ENCODE measurements at places on chromosomes 6 and 20.

- DNase-seq, result no peak
- no peak overlapping the region for H3K4me3 ChIP-seq
- H3K36me3 ChIP-seq, result peaks cover 4% of the 10 kb centered on the region
- peak overlapping the region; percentile 85 for H3K27ac ChIP-seq
- no peaks in the 10 kb centered on the region for H3K27me3 ChIP-seq
Measured at GRCh38 chr20:25226433-25227316, 21.2 kb upstream of the PYGB start.

DNA sequence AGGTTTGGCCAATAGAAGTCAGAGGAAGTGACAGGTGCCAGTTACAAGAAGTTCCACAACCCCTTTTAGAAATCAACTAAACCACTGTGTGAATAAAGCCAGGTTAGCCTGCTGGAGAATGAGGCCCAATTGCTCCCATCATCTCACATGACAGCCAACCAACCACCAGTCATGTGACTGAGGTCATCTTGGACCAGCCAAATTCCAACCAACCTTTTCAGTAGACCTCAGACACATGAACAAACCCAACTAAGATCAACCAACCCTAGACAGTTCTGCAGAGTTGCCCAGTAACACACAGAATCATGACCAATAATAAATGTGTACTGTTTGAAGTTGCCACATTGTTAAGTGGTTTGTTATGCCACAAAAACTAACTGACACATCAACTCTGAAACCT, 44.6 kb upstream of the GGTLC1 start:
- H3K27me3 ChIP-seq, result no peaks in the 10 kb centered on the region
- H3K36me3 ChIP-seq, result no peaks in the 10 kb centered on the region
- no peaks in the 10 kb centered on the region for H3K4me1 ChIP-seq
- no peak overlapping the region for H3K4me3 ChIP-seq

GRCh38 chr20:61798632-61799031, 267.0 kb downstream of the TAF4 start:
- no peak overlapping the region for H3K4me3 ChIP-seq
- H3K36me3 ChIP-seq, result no peaks in the 10 kb centered on the region
- DNase-seq, result no peak
- no peak overlapping the region for H3K27ac ChIP-seq
- H3K27me3 ChIP-seq, result no peaks in the 10 kb centered on the region

GRCh38 chr6:43683708-43684455, 3.7 kb downstream of the MRPS18A start:
- no peak overlapping the region for H3K27ac ChIP-seq
- H3K27me3 ChIP-seq, result no peaks in the 10 kb centered on the region
- peaks cover 11% of the 10 kb centered on the region for H3K4me1 ChIP-seq
- no peak overlapping the region for H3K4me3 ChIP-seq
- no peak for DNase-seq

- H3K36me3 ChIP-seq, result no peaks in the 10 kb centered on the region
- H3K27ac ChIP-seq, result no peak overlapping the region
Measured at GRCh38 chr20:57633945-57634491, 13.8 kb upstream of the ZBP1 start.

DNA sequence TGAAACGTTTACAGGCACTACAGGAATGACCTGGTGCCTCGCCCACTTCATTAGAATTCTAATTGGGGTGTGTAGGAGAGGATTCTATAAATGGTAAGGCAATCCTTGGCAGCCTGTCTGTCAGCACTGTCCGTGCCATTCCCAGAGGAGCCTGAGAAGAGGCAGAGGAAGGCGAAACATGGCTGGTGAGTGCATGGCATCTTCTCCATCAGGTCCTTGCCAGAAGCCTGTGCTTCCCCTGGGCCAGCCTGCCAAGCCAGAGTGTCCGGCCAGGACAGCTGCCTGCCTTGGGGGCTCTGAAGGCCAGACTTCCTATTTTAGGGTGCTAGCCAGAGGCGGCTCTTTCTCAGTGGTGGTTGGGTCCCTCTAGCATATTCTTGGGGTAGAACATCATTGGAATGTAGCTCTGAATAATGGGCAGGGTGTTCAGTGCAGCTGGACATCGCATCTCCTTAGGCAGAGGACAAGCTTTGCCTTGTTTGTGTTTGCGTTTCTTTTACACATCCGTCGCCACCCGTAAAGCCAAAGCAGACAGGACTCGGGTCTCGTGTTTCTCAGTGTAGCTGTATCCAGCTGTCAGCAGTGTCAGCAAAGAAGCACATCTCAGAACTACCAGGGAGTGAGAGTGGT, at the start of gene TGM3:
Gene TGM3, plus strand, starts transcription at position 116 of the 630 bp plus-strand sequence. Its CDS starts 63 bp downstream, at position 179.
- no peak for DNase-seq
- H3K27me3 ChIP-seq, result no peaks in the 10 kb centered on the region
- H3K4me3 ChIP-seq, result peak within 1 kb of the TSS; percentile 21
- H3K36me3 ChIP-seq, result no peaks in the 10 kb centered on the region
- peak within 1 kb of the TSS; percentile 79 for H3K27ac ChIP-seq

GRCh38 chr20:20065361-20065760, 13.0 kb downstream of the CFAP61 start:
- H3K36me3 ChIP-seq, result no peaks in the 10 kb centered on the region
- H3K4me3 ChIP-seq, result no peak overlapping the region
- no peak for DNase-seq
- H3K4me1 ChIP-seq, result no peaks in the 10 kb centered on the region
- no peak overlapping the region for H3K27ac ChIP-seq

- peaks cover 62% of the 10 kb centered on the region for H3K36me3 ChIP-seq
- no peak for DNase-seq
- H3K4me1 ChIP-seq, result peaks cover 11% of the 10 kb centered on the region
- peak overlapping the region; percentile 75 for H3K27ac ChIP-seq
Measured at GRCh38 chr20:49275636-49276035, 2.2 kb downstream of the ZNFX1 start.

GRCh38 chr20:10922506-10922905, 248.7 kb upstream of the JAG1 start:
- H3K27me3 ChIP-seq, result no peaks in the 10 kb centered on the region
- no peaks in the 10 kb centered on the region for H3K36me3 ChIP-seq
- H3K4me1 ChIP-seq, result peaks cover 8% of the 10 kb centered on the region
- H3K4me3 ChIP-seq, result no peak overlapping the region
- DNase-seq, result no peak

DNA sequence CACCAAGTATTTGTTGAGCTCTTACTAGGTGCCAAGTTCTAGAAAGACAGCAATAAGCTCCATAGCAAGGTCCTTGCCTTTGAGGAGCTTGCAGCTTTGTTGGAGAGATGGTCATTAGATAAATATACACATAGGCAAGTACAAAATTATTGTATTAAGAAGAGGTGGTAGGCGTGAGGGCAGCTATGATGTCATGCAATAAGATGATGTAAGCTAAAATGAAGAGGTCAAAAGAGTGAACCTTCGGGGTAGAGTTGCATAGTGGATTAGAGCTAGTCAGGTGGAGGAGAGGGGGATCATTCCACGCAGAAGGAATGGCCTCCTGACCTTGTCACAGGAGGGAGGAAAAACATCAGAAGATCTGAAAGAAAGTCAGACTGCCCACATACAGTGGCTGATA, 141.9 kb upstream of the PCSK2 start:
- H3K27me3 ChIP-seq, result no peaks in the 10 kb centered on the region
- DNase-seq, result no peak
- H3K4me3 ChIP-seq, result no peak overlapping the region

- H3K4me1 ChIP-seq, result no peaks in the 10 kb centered on the region
- H3K36me3 ChIP-seq, result no peaks in the 10 kb centered on the region
- H3K27me3 ChIP-seq, result no peaks in the 10 kb centered on the region
- H3K27ac ChIP-seq, result no peak overlapping the region
Measured at GRCh38 chr6:12132351-12133222, 120.5 kb downstream of the HIVEP1 start.

GRCh38 chr6:129865013-129865412, 3.9 kb upstream of the TMEM244 start:
- H3K27ac ChIP-seq, result no peak overlapping the region
- H3K4me3 ChIP-seq, result no peak overlapping the region
- no peak for DNase-seq
- H3K36me3 ChIP-seq, result no peaks in the 10 kb centered on the region

GRCh38 chr6:168746013-168746412, 305.0 kb downstream of the SMOC2 start:
- H3K36me3 ChIP-seq, result no peaks in the 10 kb centered on the region
- no peak overlapping the region for H3K27ac ChIP-seq
- no peak overlapping the region for H3K4me3 ChIP-seq
- DNase-seq, result no peak

GRCh38 chr6:159778131-159778530, 11.3 kb downstream of the TCP1 start:
- no peak overlapping the region for H3K4me3 ChIP-seq
- H3K27me3 ChIP-seq, result no peaks in the 10 kb centered on the region
- DNase-seq, result no peak
- no peaks in the 10 kb centered on the region for H3K4me1 ChIP-seq

GRCh38 chr20:43572891-43573290, 14.1 kb downstream of the SGK2 start:
- H3K4me1 ChIP-seq, result no peaks in the 10 kb centered on the region
- no peak overlapping the region for H3K4me3 ChIP-seq
- H3K27me3 ChIP-seq, result no peaks in the 10 kb centered on the region
- no peaks in the 10 kb centered on the region for H3K36me3 ChIP-seq
- H3K27ac ChIP-seq, result no peak overlapping the region

DNA sequence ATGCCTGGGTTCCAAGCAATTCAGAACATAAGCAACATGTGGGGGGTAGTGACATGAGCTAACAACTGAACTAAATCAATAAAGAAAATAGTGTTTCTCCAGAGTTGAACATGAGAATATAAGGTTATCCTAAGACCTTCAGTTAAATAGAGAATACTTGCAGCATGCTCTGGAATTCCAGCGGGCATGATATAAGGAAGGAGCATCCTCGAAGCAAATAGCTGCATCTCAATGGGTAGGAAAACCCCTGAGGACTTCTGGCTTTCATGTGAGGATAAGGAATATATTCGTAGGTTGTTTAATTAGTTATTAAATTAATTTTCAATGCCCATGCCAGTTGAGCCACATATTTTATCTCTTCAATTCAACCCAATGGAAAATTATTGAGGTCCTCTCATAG, 631.2 kb upstream of the EPHA7 start:
- H3K27ac ChIP-seq, result no peak overlapping the region
- H3K4me1 ChIP-seq, result no peaks in the 10 kb centered on the region
- no peak overlapping the region for H3K4me3 ChIP-seq
- no peaks in the 10 kb centered on the region for H3K36me3 ChIP-seq
- H3K27me3 ChIP-seq, result no peaks in the 10 kb centered on the region

GRCh38 chr6:123899745-123900144, 96.1 kb downstream of the NKAIN2 start:
- H3K4me1 ChIP-seq, result no peaks in the 10 kb centered on the region
- H3K27ac ChIP-seq, result no peak overlapping the region
- no peaks in the 10 kb centered on the region for H3K36me3 ChIP-seq
- no peak overlapping the region for H3K4me3 ChIP-seq

GRCh38 chr20:10131732-10132345, 86.8 kb upstream of the SNAP25 start:
- H3K27ac ChIP-seq, result no peak overlapping the region
- no peak for DNase-seq
- peaks cover 7% of the 10 kb centered on the region for H3K4me1 ChIP-seq
- H3K27me3 ChIP-seq, result no peaks in the 10 kb centered on the region
- H3K36me3 ChIP-seq, result no peaks in the 10 kb centered on the region
- H3K4me3 ChIP-seq, result no peak overlapping the region

- no peaks in the 10 kb centered on the region for H3K27me3 ChIP-seq
- no peaks in the 10 kb centered on the region for H3K36me3 ChIP-seq
- DNase-seq, result no peak
- H3K4me1 ChIP-seq, result peaks cover 3% of the 10 kb centered on the region
- no peak overlapping the region for H3K4me3 ChIP-seq
- H3K27ac ChIP-seq, result peak overlapping the region; percentile 16
Measured at GRCh38 chr20:50226093-50226974, 35.7 kb downstream of the CEBPB start.

- H3K27me3 ChIP-seq, result no peaks in the 10 kb centered on the region
- H3K4me1 ChIP-seq, result no peaks in the 10 kb centered on the region
- H3K4me3 ChIP-seq, result no peak overlapping the region
- no peak for DNase-seq
Measured at GRCh38 chr6:39225543-39225942, 3.7 kb downstream of the KCNK5 start.

- no peaks in the 10 kb centered on the region for H3K27me3 ChIP-seq
- H3K4me3 ChIP-seq, result no peak overlapping the region
- no peaks in the 10 kb centered on the region for H3K36me3 ChIP-seq
- DNase-seq, result no peak
Measured at GRCh38 chr6:154380741-154381140, 24.1 kb upstream of the IPCEF1 start.

- H3K4me1 ChIP-seq, result no peaks in the 10 kb centered on the region
- no peaks in the 10 kb centered on the region for H3K36me3 ChIP-seq
- H3K27me3 ChIP-seq, result no peaks in the 10 kb centered on the region
- H3K27ac ChIP-seq, result no peak overlapping the region
- no peak for DNase-seq
Measured at GRCh38 chr6:167588181-167588919, 238.4 kb upstream of the AFDN start.

- no peaks in the 10 kb centered on the region for H3K4me1 ChIP-seq
- no peaks in the 10 kb centered on the region for H3K36me3 ChIP-seq
- no peak overlapping the region for H3K4me3 ChIP-seq
- no peaks in the 10 kb centered on the region for H3K27me3 ChIP-seq
Measured at GRCh38 chr6:135086414-135086764, 31.8 kb upstream of the HBS1L start.

GRCh38 chr20:9087531-9088217, 18.8 kb downstream of the PLCB4 start:
- H3K36me3 ChIP-seq, result no peaks in the 10 kb centered on the region
- no peaks in the 10 kb centered on the region for H3K4me1 ChIP-seq
- no peaks in the 10 kb centered on the region for H3K27me3 ChIP-seq
- no peak overlapping the region for H3K27ac ChIP-seq
- H3K4me3 ChIP-seq, result no peak overlapping the region

All from esophagus squamous epithelium (tissue), 5 donors.